H9 (cell line): ENCODE measurements at places on chromosomes 3 and 15. TPM values are rescaled to one million over a fixed set of nuclear protein-coding genes. Genes with fewer than 3 reads are reported as not detected.

- no peak for DNase-seq
Measured at GRCh38 chr3:7447197-7447769, 586.4 kb downstream of the GRM7 start.

DNA sequence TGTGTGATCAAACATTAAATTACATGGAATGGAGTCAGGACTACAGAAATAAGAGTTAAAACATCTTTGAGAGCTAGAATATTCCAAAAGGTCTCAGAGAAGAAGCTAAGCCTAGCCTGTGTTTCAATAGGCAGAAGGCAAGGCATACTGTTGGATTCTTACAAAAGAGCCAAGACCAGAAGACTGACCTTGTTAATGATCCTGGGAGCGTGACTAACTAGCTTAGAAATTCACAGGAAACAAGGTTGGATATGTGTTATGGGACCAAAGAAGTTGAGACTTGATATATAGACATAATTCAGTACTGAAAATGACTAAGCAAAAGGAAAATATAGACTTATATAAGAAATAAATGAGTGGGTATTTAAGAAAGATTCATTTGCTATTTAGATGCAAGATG is 50.1 kb downstream of the FEZF2 start:
- no peak for DNase-seq

DNA sequence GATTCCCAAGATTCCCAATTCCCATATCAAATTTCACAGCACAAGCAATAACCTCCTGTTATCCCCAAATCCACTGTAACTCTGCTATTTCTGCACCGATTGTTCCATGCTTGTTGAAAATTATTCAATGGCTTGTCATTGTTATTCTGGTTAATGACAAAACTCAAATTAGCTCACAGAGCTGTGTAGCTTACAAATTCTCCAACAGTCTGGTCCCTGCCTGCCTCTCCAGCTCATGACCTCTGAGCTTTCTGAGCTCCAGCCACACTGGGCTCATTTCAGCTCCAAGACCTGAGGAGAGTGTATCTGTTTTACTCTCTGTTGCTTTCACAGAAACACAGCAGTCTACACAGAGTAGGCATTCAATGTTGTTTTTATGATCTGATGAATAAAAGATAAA is 3.3 kb downstream of the DPPA2 start:
- no peak for DNase-seq

DNA sequence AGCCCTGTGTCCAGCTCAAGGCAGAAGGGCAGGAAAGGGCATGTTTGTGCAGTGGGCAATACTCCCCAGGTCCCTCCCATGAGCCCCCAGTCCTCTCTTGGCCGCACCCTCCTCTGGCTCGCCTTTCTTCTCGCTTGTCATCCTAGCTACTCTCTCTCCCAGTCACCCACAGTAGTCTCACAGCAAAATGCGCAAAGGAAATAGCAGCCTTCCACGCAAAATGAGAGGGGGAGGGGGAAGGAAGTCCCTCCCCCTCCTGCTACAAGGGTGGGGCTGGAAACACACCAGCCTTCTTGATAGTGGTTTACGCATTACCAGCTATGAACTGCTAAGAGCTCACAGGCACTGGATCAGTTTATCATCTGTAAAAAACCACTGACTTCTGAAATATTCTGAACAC is 83.8 kb downstream of the GADL1 start:
- DNase-seq: no peak

GRCh38 chr3:100740207-100740606 is 30.9 kb downstream of the TFG start:
- no peak for DNase-seq

GRCh38 chr3:134067531-134068161 is 37.9 kb upstream of the SLCO2A1 start:
- no peak for DNase-seq

The SYNM gene
- total RNA-seq: 1.8 and 1.9 TPM in 2 replicates
